ENCODE measurements at places on chromosomes 12 and 14.

DNA sequence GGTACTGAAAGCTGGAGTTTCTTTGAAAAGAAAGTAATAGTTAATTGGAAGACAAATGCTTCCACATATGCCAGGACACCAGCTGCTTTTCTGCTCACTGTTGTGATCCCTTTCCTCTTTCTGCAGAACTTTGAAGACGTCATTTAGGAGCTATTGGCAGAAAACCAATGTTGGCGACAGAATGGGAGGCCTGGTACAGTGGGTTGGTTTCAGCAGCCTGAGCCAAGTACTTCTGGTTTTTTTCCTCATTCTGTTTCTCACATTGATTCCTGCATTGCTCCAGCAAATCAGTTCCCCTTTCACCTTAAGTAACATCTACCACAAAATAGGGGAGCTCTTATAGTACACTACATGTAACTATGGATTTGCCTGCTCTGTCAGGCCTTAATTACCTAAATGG lies 96.9 kb downstream of the FIGNL2 start:
- no peak for DNase-seq

GRCh38 chr12:10408842-10409241 lies 715 bp downstream of the KLRC4 start:
- DNase-seq, result no peak

DNA sequence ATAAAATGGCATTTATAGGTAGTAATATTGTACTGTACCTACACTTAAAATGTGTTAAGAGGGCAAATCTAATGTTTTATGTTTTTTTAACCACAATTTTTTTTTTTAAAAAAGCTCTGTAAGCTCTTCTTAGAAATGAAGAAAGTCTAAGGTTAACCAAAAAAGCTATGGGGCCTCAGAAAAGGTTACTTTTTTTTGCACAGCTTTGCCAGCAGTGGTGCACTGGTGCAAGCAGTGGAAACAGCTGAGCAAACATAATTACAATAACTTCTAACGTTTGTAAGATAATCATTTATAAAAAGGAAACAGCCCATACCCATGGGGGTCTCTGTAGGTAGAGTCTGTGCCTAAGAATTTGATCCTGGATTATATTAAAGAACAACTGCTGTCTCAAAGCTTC lies 85.1 kb upstream of the NID2 start:
- no peak for DNase-seq

- DNase-seq, result no peak
Measured at GRCh38 chr14:27090716-27091115, 492.9 kb upstream of the NOVA1 start.

- DNase-seq, result no peak
Measured at GRCh38 chr14:83164016-83164415, 1630.4 kb upstream of the SEL1L start.

DNA sequence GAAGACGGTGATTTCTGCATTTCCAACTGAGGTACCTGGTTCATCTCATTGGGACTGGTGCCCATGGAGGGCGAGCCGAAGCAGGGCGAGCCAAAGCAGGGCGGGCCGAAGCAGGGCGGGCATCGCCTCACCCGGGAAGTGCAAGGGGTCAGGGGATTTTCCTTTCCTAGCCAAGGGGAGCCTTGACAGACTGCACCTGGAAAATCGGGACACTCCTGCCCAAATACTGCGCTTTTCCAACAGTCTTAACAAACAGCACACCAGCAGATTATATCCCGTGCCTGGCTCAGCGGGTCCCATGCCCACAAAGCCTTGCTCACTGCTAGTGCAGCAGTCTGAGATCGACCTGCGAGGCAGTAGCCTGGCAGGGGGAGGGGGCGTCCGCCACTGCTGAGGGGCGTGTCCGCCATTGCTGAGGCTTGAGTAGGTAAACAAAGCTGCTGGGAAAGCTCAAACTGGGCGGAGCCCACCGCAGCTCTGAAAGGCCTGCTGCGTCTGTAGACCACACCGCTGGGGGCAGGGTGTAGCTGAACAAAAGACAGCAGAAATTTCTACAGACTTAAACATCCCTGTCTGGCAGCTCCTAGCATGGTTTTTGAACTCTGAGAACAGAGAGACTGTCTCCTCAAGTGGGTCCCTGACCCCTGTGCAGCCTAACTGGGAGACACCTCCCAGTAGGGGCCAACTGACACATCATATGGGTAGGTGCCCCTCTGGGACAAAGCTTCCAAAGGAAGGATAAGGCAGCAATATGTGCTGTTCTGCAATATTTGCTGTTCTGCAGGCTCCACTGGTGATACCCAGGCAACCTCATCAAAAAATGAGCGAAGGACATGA lies 77.2 kb downstream of the BAZ1A start:
- DNase-seq, result no peak

GRCh38 chr12:32419520-32419960 lies 20.2 kb downstream of the FGD4 start:
- no peak for DNase-seq

GRCh38 chr12:125006365-125006764 lies 12.9 kb downstream of the BRI3BP start:
- no peak for DNase-seq

DNA sequence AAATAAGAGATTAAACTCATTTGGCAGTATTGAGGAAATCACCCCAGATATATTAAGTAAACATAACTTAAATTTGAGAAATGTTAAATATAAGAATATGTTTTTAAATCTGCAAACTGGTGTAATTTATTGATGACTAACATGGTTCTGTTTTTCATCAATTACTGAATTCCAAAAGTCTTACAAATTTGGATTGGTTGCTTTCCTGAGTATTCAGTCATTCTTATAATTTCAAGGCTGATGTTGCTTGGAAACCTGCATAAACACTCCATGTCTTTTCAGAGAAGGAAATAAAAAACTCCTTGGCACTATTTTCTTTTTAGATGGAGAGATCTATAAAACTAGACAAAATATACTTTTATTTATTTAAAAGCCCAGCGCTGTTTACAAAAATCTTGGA lies 71.7 kb downstream of the NOVA1 start:
- no peak for DNase-seq

DNA sequence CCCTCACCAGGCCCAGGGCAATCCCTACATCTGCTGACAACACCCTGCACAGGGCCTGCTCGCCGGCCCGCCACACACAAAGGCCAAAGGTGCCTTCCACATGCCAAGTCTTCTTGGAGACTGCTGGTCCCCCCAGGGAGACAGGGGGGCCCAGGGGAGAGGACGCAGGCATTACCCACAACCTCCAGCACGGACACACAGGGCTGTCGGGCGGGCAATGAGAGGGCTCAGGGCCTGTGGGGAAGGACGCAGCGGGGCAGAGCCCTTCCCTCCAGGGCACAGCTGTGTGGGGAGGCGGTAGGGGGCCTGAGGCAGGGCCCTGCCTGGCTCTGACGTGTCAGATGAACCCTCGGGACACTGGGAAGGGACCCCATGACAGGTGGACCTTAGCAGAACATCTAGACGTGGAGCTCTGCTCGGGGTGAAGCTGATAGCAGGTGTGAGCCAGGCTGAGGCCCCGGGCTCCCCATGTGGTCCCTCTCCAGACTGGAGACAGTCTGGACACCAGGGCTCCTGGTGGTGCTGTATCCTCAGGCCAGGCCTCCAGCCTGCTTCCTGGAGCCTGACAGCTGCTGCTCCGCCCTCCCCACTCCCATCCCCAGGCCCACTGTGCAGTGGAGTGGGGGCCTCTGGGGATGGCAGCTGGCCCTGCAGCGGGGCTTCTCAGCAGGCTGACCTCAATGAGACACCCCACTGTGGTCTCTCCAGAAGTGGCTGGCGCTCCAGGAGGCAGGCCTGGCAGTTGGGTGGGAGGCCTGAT lies 31.6 kb upstream of the NUDT14 start:
- DNase-seq, result no peak

GRCh38 chr12:52398176-52398575 lies 8.0 kb downstream of the KRT82 start:
- DNase-seq, result no peak

DNA sequence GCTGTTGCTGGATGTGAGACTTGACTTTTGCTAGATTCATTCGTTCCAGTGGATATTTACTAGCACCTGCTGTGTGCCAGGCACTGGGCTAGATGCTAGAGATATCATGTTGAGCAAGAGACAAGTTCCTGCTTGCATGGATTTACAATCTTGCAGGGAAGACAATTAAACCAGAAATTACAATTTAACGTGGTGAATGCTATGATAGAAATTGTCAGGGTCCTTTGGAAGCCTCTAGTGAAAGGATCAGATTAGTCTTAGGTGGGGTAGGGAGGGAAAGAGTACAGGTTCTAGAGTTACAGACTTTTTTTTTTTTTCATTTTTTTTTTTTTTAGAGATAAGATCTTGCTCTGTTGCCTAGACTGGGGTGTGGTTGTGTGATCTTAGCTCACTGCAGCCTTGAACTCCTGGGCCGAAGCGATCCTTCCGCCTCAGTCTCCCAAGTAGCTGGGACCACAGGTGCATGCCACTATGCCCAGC lies 36.7 kb downstream of the SPATS2 start:
- DNase-seq, result no peak

GRCh38 chr12:130826151-130826801 lies 12.8 kb downstream of the STX2 start:
- peak; percentile 63 for DNase-seq

DNA sequence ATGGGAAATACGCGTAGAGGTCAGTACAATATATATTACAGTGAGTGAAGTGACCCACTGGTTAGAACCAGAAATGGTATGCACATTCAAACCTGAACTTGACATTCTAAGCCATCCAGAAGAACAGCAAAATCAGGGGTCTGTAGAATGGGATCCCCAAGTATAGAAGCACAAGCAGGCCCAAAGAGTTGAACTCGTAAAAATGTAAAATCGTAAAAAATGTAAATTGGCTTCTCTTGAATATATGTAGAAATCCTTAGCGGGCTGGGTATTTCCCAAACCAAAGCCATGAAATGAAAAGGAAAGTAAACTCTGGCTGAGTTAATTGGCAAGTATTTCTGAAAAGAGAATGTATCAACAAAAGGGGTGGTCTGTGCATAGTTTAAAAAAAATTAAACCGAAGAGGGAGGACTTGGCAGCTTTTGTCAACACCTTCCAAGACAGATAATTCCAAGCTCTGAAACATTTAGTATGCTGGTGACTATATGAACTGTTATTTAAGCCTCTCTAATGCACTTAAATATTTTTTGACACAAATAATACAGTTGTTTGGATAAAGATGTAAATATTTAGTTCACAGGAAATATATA lies 1505.6 kb upstream of the FLRT2 start:
- DNase-seq, result no peak

DNA sequence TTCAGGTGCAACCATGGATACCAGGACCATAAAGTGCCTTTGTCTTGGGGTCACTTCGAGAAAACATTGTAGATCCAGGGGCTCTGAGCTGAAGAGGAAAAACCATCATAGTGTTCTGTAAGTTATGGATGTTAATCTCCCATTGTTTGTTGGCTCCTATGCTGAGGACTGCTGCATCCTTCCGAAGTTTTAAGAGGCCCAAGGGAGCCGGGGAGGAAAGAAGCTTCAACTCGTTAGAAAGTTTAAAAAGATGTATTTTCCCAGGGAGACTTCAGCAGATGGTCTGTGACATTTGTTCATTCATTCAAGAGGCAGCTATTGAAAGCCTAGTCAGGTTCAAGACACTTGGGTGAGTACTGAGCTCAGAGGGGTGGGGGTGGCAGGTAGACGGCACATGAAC lies 378.8 kb upstream of the TBX3 start:
- DNase-seq, result no peak

All from activated CD4-positive, alpha-beta T cell treated with anti-CD3 and anti-CD28 coated beads for 24 hours (primary cell).